NCI-H446 (cell line): ENCODE measurements at places on chromosomes 5 and 9.

GRCh38 chr9:104961238-104961637, 33.3 kb upstream of the ABCA1 start:
- DNase-seq, result peak; percentile 5

- DNase-seq, result no peak
Measured at GRCh38 chr5:175377816-175378215, 66.2 kb downstream of the DRD1 start.

DNA sequence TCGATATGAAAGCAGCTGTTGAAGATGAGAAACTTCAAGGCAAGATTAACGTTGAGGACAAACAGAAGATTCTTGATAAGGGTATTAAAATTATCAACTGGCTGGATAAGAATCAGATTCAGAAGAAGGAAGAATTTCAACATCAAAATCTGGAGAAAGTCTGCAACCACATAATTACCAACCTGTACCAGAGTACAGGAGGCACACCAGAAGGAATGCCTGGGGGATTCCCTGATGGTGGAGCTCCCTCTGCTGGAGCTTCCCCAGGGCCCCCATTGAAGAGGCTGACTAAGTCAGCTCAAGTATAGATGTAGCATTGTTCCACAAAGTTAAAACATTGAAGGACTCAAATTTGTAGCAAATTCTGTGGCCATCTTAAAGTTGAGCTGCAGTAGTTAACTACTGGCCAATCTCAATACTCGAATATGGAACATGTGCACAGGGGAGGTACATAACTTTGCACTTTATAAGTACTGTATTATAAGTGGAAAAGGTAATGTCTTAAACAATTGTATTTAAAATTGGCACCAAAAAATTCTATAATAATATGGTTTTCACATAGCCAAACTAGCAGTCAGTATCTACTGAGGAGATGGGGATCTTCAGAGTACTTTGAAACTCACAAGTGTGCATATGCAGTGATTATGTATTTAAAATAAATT, 237.5 kb downstream of the CHSY3 start:
- DNase-seq, result no peak

- no peak for DNase-seq
Measured at GRCh38 chr9:3810231-3810630, 284.4 kb upstream of the RFX3 start.

DNA sequence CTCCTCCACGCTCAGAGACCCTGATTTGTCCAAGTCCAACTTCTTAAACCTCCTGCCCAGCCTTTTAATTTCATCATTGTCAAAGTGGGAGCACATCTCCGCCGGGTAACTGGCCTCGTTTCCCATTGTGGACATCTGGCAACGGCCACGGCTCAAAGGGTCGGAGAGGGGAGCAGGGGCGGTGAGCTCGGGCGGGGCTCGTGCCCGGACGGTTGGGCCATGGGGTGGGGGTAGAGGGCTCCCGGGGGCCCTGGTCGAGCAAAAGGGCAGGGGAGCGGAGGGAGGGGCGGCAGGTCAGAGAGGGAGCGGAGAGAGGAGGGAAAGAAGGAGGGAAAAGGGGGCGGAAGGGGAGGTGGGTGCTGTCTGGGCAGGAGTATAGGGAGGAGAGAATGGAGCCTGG, at the start of gene PPP3R2:
TSS of gene PPP3R2 (minus strand) at position 174 of the 400 bp plus-strand sequence. CDS start at position 126, 48 bp downstream.
- no peak for DNase-seq

GRCh38 chr5:35151146-35151920, 79.0 kb downstream of the PRLR start:
- peak; percentile 79 for DNase-seq

DNA sequence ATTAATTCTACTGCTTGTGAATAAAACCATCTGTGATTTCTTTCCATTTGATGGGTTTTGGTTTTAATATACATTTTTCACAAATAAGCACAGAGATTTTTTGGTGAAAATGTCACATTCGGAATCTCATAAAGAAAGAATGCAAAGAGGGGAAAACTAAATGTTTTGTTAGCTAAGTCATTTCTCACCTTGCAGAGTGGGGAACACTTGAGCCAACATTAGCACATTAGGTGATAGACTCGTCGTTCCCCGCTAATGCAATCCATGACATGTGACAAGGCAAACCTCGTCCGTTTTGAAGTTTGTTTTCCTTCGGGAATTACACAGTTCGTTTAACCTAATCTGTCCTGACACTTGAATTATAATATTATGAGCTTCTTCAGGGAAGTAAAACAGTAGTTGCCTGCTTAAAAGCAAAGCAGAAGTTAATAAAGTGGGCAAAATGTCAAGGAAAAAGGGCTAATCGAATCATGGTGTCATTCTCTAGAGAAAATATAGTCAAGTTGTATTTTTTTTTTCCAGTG, 95.8 kb upstream of the LMX1B start:
- DNase-seq, result no peak

DNA sequence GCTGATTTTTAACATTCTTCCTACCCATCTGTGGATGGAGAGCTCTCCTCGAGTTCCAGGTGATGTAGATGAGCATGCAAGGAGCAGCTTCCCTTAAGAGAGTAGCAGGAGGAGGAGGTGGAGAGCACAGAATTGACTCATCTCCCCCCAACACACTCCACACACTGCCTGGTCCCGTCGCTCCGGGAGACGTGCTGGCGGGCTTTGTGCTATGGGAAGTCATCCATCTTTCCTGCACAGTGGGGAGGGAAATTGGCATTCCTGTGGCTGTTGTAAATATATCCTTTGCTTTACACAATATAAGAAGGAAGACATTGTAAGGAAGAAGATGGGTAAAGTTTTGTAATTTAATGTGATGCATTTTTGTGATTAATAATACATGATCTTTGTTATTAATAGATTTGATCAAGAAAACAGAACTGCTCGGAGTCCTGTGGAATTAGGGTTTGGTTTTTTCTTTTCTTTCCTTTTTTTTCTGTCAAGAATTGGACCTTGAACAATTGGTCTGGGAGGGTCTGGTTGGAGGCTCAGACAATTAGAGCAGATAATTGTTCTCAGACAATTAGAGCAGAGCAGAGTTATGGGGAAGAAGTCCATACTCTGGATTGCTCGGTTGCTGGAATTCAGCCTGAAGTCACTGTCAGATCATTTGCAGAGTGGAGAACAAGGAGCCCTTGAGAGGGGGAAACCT, 297.8 kb downstream of the GADD45G start:
- DNase-seq, result no peak

DNA sequence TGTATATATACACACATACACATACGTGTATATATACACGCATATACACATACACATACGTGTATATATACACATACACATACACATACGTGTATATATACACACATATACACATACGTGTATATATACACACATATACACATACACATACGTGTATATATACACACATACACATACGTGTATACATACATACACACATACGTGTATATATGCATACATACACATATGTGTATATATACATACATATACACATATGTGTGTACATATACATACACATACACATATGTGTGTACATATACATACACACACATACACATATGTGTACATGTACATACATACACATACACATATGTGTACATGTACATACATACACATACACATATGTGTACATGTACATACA, 82.6 kb downstream of the SYK start:
- no peak for DNase-seq

- no peak for DNase-seq
Measured at GRCh38 chr5:106940986-106941385, 729.8 kb downstream of the EFNA5 start.

- peak; percentile 47 for DNase-seq
Measured at GRCh38 chr5:134525683-134526482, 413 bp downstream of the JADE2 start.

GRCh38 chr5:36688722-36689121, 82.3 kb downstream of the SLC1A3 start:
- peak; percentile 25 for DNase-seq

DNA sequence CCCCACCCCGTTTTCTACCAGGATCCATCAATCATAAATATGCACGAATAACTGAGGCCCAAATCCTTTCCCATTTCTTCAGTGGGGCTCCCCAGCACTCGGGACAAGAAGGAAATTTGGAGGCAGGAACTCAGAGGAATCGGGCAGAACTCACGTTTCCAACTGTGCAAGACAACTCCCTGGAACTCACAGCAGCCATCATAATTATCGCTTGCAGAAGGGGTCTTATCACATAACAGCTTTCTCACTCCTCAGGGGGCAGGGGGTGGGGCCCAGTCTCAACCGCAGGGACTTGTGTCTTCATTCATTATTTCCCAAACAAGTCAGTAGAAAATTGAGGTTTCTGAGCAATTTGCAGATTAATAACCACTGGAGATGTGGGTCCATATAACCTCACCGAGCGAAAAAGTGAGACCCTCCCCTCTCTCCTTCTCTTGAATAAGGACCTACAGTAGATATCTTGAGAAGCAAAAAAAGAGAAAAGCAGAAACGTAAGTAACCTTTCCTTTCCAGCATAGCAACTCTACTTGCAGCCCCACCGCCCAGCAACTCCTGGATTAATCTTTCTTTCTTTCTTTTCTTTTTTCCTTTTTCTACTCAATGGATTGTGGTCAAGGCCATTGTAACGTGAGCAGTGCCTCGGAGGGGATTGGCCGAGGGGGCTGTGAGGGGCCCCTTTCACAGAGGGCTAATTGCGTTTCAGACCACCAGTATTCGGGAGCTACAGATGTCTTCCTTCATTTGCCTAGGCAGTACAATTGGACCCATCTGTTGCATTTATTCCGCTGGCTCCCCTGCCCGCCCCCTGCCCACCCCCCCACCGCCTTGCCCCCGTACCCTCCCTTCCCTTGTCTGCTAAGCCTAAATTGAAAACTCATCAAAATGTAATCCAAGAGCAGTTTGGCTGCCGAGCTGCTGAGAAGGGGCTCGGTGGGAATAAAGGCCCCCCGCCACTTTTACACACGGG, 24.7 kb upstream of the TIFAB start:
- no peak for DNase-seq

DNA sequence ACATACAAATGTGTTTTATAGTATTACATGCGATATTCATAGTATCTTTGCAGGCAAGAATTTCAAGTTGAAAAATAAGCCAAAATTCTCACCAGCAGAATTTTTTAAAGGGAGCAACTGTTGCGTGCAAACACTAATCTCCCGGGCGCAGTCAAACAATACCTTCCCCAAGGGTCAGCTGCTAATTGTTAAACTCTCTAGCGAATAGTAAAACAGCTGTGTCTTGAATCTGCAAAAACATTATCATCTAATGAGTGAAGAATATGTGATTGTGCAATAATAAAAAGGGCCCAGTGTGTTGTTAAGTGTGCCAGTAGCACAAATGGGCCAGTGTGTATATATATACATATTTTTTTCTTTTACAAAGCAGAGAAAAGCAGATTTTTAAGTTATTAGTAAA, 131.4 kb downstream of the CCDC192 start:
- DNase-seq, result no peak

- no peak for DNase-seq
Measured at GRCh38 chr9:76964612-76965011, 54.8 kb upstream of the FOXB2 start.

DNA sequence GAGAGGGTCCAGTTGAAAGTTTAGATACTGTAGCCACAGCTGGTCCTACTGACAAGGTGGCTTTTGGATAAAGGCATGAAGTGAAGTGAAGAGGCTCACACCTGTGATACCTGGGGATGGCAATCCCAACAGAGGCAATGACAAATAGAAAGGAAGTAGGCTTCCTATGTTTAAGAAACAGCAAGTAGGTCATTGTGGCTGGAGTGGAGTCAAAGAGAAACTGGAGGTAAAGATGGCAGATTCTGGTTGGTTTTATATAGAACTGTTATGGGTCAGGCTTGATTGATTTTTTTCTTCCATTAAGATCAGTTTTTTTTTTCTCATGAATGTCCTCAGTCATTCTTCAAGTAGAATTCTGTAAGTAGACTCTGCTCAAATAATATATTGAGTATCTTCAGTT, 79.5 kb downstream of the ANXA1 start:
- no peak for DNase-seq

GRCh38 chr9:77291714-77292113, 114.4 kb downstream of the VPS13A start:
- DNase-seq, result peak; percentile 1

DNA sequence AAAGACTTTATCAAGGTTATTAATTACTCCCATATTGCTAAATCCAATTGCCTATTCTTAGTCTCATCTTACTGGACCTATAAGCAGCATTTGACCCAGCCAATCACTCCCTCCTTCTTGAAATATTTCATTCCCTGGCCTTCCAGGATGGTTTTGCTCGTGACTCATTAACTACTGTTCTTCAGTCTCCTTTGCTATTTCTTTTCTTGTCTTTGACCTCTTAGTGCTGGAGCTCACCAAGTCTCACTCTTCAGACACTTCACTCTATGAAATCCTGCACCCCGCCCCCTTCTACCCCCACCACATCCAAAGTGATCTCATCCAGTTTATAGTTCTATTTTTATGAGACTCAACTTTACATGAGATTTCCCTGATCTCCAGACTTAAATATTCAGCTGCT, 803.1 kb upstream of the WWC1 start:
- DNase-seq, result no peak

DNA sequence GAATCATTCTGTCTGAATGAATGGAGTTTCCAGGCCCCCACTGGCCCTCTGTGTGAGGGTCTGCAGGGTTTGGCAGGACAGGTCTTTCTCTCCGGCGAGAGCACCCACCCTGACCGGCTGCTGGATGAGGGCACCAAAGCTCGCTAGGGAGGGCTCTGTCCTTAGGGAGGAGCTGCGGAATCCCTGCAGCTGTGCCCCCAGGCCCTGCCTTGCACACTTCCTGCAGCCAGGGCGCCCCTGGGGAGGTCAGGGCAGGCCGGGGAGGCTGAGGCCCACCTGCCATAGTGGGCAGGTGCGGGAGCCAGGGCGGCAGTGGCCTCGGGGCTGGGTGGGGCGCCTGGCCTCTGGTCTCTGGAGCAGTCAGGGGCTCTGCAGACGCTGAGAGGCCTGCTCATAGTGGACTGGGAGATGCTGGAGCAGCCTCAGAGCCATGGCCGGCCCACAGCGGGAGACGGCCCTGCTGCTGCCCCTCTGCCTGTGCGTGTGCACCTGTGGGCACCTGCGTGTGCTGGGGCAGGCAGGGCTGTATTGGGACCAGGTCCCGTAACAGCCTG, 36.1 kb downstream of the EXOC3 start:
- DNase-seq, result no peak

DNA sequence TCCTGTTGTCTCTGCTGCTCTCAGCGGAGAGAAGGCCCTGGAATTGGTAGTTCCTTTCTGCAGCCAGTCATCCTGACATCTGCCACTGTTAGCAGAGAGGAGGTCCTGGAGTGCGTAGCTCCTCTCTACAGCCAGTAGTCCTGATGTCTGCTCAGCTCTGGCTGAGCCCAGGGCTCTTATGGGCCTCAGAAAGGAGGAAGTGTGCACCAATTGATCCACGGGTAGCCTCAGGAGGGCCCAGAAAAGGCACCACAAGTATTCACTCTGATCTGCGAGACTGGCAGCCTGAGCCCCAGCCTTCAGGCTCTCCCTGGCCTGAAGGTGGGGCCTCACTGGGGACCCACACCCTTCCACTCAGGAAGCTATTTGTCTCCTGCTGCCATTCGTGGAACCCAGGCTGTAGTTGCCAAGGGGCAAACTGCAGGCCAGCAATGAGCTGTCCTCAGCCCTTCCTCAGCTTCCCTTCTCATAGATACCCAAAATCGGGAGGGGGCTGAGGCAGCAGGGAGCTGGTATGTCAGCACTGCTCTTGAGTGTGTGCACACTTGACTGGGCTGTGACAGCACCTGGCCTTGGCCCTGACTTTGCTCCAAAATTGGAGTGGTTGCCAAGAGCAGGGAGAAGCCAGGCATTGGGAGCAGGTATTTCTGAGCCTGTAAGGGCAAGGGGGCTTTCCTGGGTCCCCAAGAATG, 1049.5 kb upstream of the ACO1 start:
- DNase-seq, result no peak
